CD14-positive monocyte (primary cell): ENCODE measurements at places on chromosomes 5 and 9. TPM values are rescaled to one million over a fixed set of nuclear protein-coding genes. Genes with fewer than 3 reads are reported as not detected.

DNA sequence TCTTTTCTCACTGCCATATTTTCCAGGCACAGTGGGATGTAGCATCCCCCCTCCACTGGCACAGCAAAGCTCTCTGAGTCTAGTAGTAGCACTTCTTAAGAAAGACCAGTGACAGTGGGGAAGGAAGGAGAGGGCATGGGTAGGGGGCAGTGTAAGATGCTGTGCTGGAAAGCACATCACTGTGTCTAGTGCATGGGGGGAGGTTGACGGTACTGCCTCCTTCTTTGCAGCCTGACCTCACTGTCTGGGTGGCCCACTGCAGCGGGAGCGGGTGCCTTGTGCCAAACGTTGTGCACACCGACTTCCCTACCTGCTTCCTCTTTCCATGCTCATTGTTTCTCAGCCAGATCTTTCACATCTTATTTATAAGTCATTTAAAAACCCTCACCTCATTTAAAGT, 91.8 kb downstream of the PDE8B start:
- no peak for DNase-seq

- DNase-seq, result no peak
These were observed 79.0 kb upstream of the ZNF608 start for GRCh38 chr5:124825250-124825982.

DNA sequence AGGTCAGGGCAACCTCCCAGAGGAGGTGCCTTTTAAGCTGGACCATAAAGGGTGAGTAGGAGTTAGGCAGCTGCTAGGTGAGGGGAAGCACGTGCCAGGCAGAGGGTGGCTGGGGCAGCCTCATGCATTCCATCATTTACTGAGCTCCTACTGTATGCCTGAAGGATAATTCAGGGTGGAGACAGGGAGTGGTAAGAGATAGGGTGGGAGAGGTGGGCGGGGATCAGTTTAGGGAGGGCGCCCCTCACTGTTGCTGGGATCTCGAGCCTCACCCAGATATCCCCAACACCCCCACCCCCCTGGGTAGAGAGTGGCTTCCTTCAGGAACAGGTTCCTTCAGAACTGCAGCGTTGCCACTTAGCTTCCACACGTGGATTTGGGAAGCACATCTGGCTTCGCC, 74.5 kb upstream of the ASS1 start:
- no peak for DNase-seq

- DNase-seq, result no peak
These were observed 94.3 kb downstream of the TSSK1B start for GRCh38 chr5:113340537-113340936.

GRCh38 chr5:59769832-59770231, 123.7 kb downstream of the PDE4D start:
- DNase-seq, result no peak

DNA sequence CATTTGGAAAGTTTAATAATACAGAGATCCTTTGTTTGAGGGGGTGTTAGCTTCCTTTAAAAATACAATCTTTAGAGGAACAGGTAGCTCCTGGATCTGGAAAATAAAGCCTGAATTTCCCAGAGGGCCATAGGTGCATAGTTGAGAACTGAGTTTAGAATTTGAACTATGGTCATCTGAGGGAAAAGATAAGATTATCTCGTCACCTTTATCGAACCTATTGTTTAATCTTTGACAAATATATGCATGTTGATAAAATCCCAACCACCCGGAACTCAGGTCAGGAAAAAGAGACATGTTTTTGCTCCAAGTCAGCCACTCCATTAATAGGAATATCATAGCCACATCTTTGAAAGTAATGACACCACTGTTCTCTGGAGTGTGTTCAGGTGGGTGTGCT, 91.7 kb upstream of the FAM169A start:
- no peak for DNase-seq

GRCh38 chr5:143801252-143801939, 10.6 kb upstream of the HMHB1 start:
- DNase-seq, result no peak

DNA sequence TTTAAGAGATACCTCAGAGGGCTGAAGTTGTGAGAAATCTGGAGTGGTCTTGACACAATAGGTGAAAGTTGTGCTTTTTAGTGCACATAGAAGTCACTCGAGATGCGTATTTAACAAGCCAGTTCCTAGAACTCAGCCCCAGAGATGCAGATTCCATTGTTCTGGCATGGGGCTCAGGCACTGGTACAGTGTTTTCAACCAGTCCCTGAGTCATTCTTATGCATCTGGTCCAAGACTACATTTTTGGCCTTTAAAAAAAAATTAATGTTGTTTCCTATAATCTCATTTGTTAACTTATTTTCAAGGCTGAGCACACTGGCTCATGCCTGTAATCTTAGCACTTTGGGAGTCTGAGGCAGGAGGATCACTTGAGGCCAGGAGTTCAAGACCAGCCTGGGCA, 29.6 kb downstream of the PTTG1 start:
- DNase-seq, result no peak

DNA sequence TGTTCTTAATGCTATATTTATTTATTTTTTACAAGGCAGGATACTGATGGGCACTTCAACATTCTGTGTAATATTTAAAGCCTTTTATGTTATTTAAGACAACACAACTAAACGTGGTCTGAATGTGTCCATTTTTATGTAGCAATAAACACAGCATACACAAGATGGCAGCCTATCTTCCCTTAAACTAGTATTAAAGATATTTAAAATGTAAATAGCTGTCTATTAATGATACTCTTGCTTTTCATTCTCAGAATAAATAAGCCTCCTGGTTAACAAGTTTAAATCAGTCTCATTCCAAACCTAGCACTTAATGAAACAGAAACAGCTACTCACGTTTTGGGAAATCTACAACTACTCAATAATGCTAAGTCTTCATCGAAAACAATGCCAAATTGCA, 315.7 kb downstream of the MCTP1 start:
- no peak for DNase-seq

DNA sequence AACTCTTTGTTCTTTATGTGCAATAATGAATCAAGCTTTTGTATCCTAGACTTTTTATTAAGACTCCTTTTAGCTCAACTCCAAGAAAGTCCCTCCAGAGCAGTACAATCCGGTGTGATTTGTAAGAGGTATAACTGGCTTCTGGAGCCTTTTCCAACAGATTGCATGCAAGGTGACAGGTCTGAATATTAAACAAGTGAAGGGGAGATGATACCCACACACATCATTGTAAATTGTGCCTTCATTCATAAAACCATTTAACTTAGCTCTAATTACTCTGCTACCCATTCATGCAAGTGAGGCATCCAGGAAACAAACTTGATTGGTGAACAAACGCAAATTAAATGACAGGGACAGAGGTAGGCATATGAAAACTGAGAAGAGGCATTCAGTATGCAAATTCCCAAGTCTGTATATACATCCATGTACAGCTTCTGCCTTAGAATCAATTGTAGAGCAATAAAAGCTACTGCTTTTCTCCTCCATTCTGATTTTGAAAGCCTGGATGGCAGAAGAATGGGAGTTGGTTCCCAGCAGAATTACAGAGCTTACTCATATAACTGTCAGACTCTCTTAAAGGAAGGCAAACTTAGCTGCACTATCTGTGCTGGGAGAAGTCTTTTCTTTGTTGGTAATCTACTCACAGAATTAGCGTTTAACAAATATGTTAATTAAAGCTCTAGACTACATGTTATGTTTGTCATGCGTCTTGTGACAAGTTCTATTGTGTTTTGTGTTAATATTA, 261.0 kb upstream of the CDH6 start:
- no peak for DNase-seq

The C5 gene
- 1.7 and 3.5 TPM in 2 replicates for polyA plus RNA-seq
